Neural crest cell (in vitro differentiated cells): ENCODE measurements at places on chromosomes 7 and 10.

- DNase-seq = no peak
Measured at GRCh38 chr7:74203956-74204618, 5.7 kb upstream of the LAT2 start.

DNA sequence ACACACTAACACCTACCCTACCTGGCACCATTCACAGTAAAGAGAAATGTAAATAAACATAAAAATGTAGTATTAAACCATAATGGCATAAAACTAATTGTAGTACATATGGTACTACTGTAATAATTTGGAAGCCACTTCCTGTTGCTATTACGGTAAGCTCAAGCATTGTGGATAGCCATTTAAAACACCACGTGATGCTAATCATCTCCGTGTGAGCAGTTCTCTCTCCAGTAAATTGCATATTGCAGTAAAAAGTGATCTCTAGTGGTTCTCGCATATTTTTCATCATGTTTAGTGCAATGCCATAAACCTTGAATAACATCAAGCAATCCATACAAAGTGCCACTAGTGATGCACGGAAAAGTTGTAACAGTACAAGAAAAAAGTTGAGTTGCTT is 75.4 kb downstream of the CFTR start:
- no peak for DNase-seq

DNA sequence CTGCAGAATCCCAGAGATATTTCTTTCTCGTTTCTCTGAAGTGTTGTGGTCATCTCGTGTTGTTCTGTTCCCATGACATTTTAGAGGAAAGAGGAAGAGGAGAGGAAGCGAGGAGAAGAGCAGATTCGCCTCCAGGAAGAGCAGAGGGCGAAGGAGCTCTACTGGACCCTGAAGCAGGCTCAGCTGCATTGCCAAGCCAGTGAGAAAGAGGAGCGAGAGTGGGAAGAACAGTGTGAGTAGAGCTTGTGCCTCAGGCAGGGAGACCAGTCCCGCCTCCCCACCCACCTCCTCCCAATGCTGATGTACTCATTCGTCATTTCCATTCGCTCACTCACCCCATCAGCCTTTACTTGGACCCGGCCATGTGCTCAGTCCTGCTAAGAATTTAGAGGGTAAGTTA is 50.8 kb downstream of the SH2D4B start:
- no peak for DNase-seq

DNA sequence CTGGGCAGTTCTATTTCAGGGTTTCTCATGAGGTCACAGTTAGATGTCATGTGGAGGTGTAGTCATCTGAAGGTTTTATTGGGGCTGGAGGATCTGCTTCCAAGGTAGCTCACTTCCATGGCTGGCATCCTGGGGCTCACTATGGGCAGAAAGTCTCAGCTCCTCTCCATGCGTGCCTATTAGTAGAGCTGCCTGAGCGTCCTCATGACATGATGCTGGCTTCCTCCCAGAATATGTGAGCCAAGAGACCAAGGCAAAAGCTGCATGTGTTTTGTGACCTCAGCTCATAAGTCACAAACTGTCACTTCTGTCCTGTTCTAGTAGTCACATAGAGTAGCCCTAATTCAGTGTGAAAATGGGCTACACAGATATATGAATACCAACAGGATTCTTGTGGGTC is 524.4 kb downstream of the SUGCT start:
- DNase-seq = no peak

DNA sequence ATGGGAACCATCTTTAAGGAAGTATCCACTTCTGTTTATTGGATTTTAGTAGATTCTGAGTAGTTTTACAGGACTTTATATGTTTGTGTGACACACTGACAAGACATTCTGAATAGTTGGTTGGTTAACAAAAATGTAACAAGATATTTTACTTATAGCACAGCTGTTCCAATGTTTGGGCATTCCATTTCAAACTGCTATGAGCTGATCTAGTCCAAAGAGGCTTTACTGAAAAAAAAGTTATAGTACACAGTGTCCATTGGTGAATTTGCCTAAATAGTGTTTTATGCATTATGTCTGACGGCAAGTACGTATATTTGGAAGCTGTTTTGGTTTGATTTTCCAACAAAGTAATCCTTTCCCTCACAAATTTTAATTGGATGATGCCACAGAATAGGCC is 99.1 kb downstream of the SAMD9 start:
- no peak for DNase-seq

DNA sequence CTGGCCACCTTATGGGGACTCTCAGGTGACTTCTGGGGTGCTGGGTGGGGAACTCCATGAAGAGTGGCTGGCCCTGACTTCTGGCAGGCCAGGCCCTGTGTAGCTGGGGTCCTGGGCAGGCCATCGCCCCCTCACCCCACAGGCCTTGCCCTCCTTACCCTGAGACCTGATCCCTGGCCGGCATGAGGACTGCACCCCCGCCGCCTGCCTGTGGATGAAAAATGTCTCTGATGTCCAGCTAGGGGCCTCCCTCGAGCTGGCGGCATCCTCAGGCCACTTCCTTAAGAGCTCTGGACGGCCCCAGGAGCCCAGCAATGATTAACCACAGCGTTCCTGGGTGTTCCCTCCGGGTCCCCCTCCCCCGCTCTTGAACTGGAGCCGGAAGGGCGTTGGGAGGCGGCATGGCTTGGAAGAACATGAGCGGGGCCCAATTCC is 31.8 kb upstream of the SHH start:
- DNase-seq = no peak

DNA sequence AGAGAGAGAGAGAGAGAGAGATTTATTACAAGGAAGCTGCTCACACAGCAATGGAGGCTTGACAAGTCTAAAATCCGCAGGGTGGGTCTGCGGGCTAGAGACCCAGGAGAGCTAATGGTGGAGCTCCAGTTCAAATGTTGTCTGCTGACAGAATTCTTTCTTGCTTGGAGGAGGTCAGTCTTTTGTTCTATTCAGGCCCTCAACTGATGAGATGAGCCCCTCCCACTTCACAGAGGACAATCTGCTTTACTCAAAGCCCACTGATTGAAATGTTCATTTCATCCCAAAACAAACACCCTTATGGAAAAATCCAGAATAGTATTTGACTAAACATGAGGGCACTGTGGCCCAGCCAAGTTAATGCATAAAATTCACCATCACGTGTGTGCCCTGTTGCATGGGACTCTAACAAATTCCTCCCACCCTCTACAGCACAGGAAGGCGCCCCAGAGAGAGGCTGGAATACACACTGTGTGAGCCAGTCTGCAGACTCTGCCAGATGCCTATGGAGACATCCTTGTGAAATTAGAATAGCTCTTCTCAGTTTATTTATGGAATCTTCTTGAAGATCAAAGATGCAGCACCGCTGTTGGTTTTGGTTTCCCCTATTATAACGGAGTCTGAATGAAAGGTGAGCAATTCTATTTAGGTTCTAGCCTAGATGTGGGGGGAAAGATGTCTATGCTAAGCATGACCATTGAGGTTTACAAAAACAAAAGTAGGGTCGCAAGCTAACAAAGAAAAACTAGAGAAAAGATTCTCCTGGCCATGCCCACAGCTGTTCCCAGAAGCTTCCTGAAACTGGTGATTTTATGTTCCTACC is 123.0 kb upstream of the SFMBT2 start:
- DNase-seq = no peak

- DNase-seq = no peak
Measured at GRCh38 chr7:51111241-51111940, 205.2 kb downstream of the COBL start.

GRCh38 chr7:106252568-106252967 is 32.2 kb downstream of the NAMPT start:
- no peak for DNase-seq

- no peak for DNase-seq
Measured at GRCh38 chr10:22133749-22134624, 83.8 kb downstream of the EBLN1 start.

DNA sequence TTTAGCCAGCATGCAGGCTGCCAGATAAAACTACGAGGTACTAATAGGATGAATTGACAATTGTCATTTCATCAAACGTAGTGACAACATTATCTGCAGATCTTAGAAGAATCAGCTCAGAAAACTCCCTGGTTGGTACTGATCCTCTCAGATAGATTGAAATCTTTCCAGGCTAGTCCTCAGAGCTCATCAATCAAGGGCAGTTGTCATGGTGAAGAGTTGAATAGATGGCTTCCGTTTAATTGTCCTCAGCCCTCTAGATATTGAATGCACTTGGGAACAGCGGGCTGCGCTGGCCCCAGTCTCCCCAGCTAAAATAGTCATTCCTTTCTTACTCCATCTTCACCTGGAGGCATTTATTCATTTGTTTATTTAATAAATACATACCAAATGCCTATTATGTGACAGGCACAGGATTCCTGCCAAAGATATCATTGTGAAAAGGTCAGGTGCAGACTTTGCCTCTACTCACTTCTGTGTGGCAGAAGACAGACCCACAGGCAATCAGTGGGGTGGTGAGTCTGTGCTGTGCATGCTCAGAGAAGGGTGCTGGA is 1081.6 kb downstream of the TYW1 start:
- DNase-seq = no peak

- DNase-seq = no peak
Measured at GRCh38 chr10:36730316-36730715, 395.1 kb upstream of the ANKRD30A start.

GRCh38 chr10:62054408-62054807 is 152.9 kb downstream of the ARID5B start:
- DNase-seq = no peak

- no peak for DNase-seq
Measured at GRCh38 chr10:24569330-24569796, 154.3 kb downstream of the ARHGAP21 start.

- no peak for DNase-seq
Measured at GRCh38 chr7:30246392-30246791, 38.0 kb upstream of the ZNRF2 start.

GRCh38 chr10:12512332-12513002 is 163.1 kb downstream of the CAMK1D start:
- no peak for DNase-seq

DNA sequence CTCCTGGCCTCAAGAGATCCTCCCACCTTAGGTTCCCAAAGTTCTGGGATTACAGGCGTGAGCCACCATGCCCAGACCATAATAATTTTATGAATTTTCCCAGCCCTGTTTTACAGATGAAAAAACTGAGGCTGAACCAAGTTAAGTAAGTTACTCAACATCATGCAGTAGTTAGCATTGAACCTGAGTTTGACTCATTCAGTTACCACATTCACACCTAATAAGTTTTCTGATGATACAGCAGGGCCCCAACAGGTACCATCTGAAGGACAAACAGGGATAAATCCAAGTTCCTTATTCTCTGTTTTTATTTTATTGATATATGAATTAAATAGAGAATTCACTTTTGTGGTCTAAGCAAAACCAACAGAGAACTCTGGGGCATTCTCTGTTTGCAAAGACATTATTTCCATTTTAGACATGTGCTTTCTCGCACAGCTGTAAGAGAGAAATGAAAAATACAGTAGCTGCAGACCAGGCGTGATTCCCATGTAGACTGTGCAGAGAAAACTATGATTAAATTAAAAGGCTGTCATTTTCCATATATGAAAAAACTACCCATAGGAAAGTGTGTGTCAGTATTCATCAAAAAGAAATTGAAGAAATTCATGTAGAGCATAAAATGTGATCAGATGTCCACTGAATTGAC is 26.6 kb downstream of the APBB1IP start:
- no peak for DNase-seq

DNA sequence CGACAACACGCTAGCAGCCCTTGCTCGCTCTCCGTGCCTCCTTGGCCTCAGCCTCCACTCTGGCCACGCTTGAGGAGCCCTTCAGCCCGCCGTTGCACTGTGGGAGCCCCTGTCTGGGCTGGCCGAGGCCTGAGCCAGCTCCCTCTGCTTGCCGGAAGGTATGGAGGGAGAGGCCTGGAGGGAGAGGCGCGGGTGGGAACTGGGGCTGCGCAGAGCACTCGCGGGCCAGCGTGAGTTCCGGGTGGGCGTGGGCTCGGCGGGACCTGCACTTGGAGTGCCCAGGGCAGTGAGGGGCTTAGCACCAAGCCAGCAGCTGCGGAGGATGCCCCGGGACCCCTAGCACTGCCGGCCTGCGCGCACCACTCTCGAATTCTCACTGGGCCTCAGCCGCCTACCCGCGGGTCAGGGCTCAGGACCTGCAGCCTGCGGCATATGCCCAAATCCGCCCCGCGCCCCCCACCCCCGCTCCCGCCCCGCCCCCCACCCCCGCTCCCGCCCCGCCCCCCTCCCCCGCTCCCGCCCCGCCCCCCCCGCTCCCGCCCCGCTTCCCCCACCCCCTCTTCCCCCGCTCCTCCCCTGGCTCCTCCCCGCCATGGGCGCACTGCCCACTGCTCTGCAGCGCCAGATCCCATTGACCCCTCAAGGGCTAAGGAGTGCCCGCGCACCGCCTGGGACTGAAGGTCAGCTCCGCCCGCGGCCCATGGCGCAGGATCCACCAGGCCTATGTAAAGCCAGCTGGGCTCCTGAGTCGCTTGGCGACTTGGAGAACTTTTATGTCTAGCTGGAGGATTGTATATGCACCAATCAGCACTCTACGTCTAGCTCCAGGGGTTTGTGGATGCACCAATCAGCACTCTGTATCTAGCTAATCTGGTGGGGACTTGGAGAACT is 15.9 kb upstream of the ACBD5 start:
- no peak for DNase-seq

DNA sequence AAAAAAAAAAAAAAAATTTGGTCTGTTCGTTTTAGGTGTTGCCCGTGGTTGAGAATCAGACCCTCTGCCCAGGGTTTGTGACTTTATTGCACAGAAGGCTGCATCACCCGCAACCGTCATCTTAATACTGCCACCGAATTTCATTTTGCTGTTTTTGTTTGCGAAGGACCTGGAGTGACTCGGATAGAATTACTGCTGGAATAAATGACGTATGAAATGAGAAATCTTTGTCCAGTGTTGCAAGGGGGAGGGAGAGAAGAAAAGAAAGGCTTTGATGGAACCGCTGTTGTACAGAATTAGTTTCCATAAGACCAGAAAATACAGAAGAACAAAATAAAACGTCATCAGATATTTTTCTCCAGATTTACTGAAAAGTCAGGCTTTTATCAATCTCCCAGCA is 103.3 kb downstream of the GALNT17 start:
- no peak for DNase-seq

- DNase-seq = no peak
Measured at GRCh38 chr7:22787951-22788350, 34.7 kb downstream of the TOMM7 start.

DNA sequence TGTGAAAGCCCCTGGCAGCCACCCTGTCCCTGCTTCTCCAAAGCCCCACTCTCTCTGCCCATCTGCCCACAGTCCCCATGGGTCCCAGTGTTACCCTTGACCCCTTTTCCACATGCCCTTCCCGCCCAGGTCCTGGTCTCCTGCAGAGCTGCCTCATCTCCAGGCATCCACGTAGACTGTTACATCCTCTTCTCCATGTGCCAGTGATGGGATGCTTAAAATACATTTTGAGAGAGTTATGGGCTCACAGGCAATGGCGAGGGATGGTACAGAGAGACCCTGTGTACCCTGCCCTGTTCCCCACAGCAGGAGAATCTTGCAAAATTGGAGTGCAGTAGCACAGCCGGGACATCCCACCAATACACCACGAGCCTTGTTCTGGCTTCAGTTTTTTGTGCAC is 56.8 kb downstream of the GLRX3 start:
- DNase-seq = no peak
